ENCODE measurements at places on chromosomes 7 and 10. TPM values are rescaled to one million over a fixed set of nuclear protein-coding genes. Genes with fewer than 3 reads are reported as not detected.

The ACTL6B gene
- not detected for total RNA-seq

DNA sequence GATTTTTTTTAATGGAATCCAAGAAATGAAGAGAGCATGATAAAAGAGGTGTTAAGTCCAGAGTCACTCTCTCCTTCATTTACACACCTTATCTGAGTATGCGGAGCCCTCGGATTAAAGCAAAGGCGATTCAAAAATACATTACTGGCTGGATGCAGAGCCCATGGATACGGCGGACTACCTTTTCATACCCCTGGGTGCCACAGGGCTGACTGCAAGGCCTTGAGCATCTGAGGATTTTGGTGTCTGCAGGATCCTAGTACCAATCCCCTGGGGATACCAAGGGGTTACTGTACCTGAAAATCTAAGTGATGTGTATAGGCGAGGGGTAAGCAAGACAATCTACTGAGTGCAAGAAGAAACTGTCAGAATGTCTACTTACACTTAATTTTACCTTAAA lies 20.5 kb downstream of the PIP4K2A start:
- DNase-seq: no peak

DNA sequence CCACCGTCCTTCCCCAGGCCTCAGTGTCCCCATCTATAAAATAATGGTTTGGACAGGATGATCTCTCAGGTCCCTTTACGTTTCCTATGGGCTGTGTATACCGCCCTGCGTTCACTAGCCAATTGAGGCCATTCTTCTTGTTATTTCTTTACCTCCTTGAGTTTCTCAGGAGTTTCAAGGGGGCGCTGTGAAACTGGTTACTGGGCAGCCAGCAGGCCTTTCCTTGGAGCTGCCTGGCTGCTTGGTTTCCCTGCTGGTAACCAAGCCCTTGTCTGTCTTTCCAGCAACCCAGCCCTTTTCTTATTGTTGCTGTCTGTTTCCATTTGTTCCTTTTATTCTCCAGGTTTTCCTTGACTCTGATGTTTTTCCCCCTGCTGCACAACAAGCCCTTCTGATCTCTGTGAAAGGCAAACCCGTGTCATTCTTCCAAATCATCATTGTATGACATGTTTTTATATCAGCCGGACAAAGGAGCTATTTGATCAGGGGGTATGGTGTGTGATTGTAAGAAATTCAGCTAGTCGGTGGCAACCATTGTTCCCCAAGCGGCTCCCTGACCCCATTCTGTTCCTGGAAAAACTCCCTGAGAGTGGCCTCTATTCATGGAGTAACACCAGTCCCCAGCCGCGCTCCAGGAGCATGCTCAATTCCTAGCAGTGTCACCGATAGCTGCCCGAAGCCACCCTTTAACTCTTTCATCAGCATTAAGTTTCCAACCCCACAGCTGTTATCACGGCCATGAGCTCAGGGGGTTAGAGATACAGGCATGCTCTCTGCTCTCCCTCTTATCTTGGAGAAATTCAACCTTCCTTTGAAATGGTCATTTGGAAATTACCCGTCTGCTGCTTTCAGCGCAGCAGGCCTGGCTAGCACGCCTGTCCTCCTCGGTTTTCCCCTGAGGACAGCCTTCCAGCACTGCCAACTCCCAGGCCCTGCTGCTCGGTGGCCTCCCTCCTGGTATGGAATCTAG lies 26.6 kb downstream of the FGF8 start:
- DNase-seq: no peak

DNA sequence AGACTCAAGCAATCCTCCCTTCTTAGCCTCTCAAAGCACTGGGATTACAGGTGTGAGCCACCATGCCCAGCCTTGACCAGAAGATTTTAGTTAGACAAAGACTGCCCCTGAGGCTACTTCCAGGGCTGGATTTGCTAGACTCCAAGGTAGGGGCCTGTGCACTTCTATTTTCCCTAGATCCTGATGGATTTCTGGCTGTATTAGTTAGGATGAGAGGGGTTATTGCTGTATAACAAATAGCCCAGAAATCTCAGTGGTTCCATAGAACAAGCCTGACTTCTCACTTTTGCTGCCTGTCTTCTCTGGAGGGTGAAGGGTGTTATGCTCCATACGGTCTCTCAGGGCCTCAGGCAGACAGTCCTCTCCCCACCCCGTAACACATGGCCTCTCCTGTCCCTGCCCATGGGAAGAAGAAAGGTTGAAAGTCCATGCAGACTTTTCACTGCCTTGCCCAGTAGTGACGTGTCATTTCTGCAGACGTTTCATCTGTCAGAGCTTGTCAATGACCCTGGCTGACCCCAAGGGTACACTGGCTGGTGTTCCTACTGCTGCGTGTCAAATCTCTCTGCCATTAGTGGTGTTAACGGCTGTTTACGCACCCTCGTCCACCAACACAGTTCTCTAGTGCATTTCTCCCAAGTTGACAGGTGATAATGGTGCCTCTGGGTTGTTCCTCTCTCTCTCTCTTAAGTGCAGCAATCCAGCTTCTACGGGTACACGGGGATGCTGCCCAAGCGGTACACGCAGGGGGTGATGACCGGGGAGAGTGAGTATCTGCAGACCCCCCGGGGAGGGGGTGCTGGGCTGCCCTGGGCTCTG lies 11.6 kb downstream of the SLC29A4 start:
- DNase-seq: no peak

Data from lung microvascular endothelial cell (primary cell).